ENCODE measurements at places on chromosomes 7 and 10. TPM values are rescaled to one million over a fixed set of nuclear protein-coding genes. Genes with fewer than 3 reads are reported as not detected.

- H3K27me3 ChIP-seq: peaks cover 6% of the 10 kb centered on the region
- no peak overlapping the region for H3K27ac ChIP-seq
- H3K36me3 ChIP-seq: peaks cover 5% of the 10 kb centered on the region
- peaks cover 7% of the 10 kb centered on the region for H3K4me1 ChIP-seq
- DNase-seq: no peak
Measured at GRCh38 chr7:105678811-105679495, 97.7 kb upstream of the EFCAB10 start.

DNA sequence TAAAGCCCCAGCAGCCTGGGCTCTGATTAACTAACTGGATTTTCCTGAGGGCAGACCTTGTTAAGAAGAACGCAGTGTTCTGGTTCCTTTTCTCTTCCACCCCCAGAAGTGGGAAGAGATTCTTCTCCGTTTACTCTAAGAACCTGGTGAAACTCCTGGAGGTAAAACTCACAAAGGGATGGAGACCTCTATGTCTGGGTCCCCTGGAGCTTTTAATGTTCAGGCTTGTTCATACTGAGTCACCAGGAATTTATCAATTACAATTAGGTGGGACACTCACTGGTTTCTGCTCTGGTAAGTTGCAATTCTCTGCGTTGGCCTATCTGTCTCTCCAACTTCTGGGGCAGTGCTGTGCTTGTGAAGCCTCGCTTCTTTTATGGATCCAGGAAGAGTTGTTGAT is 73.3 kb upstream of the CACNB2 start:
- H3K36me3 ChIP-seq: no peaks in the 10 kb centered on the region
- no peak for DNase-seq
- H3K27me3 ChIP-seq: no peaks in the 10 kb centered on the region
- no peaks in the 10 kb centered on the region for H3K4me1 ChIP-seq

- no peaks in the 10 kb centered on the region for H3K36me3 ChIP-seq
- H3K4me3 ChIP-seq: no peak overlapping the region
- no peak overlapping the region for H3K27ac ChIP-seq
- peaks cover 4% of the 10 kb centered on the region for H3K27me3 ChIP-seq
- DNase-seq: no peak
Measured at GRCh38 chr10:48572414-48572813, 32.5 kb downstream of the ARHGAP22 start.

GRCh38 chr7:27146491-27147198 is 929 bp downstream of the HOXA6 start:
- no peak overlapping the region for H3K27ac ChIP-seq
- peaks cover 28% of the 10 kb centered on the region for H3K4me1 ChIP-seq
- H3K36me3 ChIP-seq: peaks cover 4% of the 10 kb centered on the region
- no peak overlapping the region for H3K4me3 ChIP-seq

- no peak for DNase-seq
- H3K4me1 ChIP-seq: peaks cover 32% of the 10 kb centered on the region
- no peak overlapping the region for H3K4me3 ChIP-seq
Measured at GRCh38 chr7:11592699-11593098, 239.3 kb downstream of the THSD7A start.

DNA sequence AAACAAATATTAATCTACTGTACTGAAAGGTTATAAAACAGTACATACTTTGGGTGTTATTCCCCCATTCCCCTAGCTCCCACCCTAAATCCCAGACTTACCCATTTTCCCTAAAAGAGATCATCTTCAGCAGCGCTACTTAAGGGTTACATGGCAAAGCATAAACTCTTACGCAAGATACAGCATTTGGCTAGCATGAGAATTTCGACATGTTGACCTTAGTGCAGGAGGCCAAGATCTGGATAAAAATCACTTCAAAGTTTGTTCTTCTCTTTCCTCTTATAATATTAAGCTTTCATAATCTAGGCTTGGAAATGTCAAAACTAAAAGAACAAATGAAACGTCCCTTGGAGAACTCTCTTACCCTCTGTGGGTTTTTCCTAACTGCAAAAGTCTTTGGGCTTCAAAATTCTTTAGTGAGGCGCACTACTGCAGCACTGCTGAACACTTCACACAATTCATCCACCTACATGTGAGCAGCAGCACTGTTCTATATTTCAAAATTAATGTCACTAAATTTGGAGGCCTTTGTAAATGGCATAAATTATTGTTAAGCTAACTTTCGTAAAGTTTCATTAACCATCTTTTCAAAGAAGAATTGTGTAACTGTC is 59.5 kb upstream of the PDLIM1 start:
- DNase-seq: no peak
- H3K27ac ChIP-seq: no peak overlapping the region
- H3K27me3 ChIP-seq: peaks cover 4% of the 10 kb centered on the region
- H3K36me3 ChIP-seq: peaks cover 48% of the 10 kb centered on the region

DNA sequence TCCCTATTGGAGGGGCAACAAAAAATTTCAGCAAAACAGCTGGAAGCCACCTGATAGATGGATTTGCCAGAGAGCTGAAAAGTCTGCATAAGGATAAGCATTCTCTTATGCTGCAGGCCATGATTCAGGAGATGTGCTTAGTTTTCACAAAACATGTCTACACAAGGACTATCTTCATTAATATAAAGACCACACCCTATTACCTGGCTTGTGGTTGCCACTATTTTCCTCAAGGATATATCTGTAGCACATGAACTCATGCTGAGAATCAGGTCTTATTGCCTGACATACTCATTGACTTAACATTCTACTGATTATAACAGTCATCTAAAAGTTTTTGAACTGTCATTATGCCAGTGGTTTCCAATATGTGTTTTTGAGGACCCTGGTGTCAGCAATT is 7.1 kb upstream of the COL17A1 start:
- peaks cover 4% of the 10 kb centered on the region for H3K27me3 ChIP-seq
- DNase-seq: no peak
- no peaks in the 10 kb centered on the region for H3K4me1 ChIP-seq
- H3K36me3 ChIP-seq: no peaks in the 10 kb centered on the region

DNA sequence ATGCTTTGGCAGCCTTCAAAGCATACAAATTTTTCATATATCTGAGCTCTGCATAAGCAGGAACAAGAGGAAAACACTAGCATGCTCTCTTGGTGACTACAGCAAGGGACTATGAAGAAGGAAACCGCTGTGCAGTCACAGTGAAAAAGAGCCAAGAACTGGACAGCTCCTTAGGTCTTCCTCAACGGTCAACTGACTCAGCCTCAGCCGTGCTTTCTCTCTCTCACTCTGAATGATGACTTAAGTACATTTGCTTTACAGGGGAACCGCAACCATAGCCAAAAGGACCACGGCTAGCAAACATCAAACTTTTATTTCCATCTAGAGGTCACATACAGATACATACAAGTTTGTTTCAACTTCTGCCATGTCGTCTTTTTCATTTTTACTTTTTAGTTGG is 69.9 kb downstream of the HYCC1 start:
- H3K36me3 ChIP-seq: no peaks in the 10 kb centered on the region
- no peaks in the 10 kb centered on the region for H3K27me3 ChIP-seq
- H3K4me1 ChIP-seq: peaks cover 4% of the 10 kb centered on the region
- no peak overlapping the region for H3K27ac ChIP-seq
- no peak for DNase-seq

DNA sequence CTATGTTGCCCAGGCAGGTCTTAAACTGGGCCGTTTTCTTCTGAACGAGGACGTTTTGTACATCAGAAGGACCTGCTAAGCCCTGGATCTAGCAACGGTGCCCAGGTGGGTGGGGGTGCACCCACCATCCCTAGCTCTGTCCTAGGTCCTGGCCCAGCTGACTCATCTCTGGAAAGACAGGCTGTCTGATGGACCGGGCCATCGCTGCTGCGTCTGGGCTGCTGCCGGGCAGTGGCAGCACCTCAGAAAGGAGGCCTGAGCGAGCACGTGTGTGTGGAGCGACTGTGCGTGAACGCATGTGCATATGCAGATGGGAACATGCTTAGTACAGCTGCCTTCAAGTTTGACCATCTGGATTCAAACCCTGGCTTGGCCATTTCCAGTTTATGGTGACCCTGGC is 7.3 kb upstream of the ELFN1 start:
- no peaks in the 10 kb centered on the region for H3K36me3 ChIP-seq
- no peak for DNase-seq
- peak overlapping the region; percentile 76 for H3K4me3 ChIP-seq
- H3K27me3 ChIP-seq: peaks cover 8% of the 10 kb centered on the region
- no peak overlapping the region for H3K27ac ChIP-seq

- H3K4me3 ChIP-seq: peak overlapping the region; percentile 66
- no peak overlapping the region for H3K27ac ChIP-seq
Measured at GRCh38 chr10:88986549-88987242, 3.9 kb upstream of the FAS start.

DNA sequence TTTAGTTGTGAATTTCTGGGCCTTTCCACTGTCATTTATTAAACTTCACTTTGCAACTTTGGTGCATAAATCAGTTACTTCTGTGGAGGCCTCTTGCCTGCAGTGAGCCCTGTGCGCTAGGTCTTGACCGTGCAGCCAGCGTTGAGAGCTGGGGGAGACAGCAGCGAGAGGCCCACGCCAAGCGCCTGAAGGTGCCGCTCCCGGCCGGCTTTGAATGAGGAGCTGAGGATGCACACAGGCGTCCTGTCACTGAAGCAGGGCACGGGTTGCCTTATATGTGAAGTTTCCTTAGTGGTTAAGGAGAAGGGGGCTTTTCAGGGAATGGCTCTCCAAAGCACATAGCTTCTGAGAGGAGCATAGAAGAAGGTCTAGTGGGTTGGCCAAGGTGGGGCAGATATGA is 70.9 kb upstream of the CCNY start:
- H3K36me3 ChIP-seq: no peaks in the 10 kb centered on the region
- H3K4me1 ChIP-seq: peaks cover 10% of the 10 kb centered on the region
- peaks cover 9% of the 10 kb centered on the region for H3K27me3 ChIP-seq
- H3K27ac ChIP-seq: no peak overlapping the region

DNA sequence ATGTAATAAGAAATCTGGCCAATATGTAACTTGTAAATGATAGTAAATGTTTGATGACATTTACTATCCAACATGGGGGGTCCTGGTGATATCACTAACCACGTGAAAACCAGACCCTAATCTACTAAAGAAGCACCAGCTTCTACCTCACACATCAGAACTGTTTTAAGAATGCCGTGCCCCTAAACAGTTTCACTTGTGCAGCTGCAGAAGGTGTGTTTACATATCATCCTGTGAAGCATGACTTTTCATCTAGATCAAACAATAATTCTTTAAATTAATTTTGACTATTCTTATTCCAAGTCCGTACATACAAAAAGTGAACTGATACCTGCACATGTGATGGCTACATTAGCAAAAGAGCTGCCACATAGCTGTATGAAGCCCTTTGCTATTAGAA is 61.0 kb downstream of the STEAP1B start:
- H3K4me3 ChIP-seq: no peak overlapping the region
- peaks cover 46% of the 10 kb centered on the region for H3K4me1 ChIP-seq
- H3K27me3 ChIP-seq: peaks cover 3% of the 10 kb centered on the region
- DNase-seq: no peak
- H3K27ac ChIP-seq: no peak overlapping the region

DNA sequence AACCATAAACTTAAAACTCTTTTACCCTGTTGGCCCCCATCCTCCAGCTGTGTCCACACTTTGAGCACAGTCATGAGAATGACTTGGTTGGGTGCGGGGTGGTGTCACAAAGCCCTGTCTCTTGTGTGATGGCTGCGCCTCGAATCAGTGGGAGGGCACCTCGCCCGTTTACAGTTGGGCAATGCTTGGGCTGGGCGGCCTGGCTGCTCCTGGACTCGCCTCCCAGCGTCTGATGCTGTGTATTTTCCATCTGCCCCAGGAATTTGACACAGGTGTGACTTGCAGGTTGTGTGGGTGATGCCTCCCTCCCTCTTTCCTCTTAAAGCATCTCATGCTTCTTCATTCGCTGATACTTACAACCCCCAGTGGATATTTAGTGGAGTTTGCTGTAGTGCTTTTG is 33.7 kb downstream of the CHST12 start:
- H3K27ac ChIP-seq: no peak overlapping the region
- DNase-seq: no peak
- no peaks in the 10 kb centered on the region for H3K27me3 ChIP-seq
- H3K4me3 ChIP-seq: peak overlapping the region; percentile 17

- H3K4me3 ChIP-seq: peak overlapping the region; percentile 89
- H3K27ac ChIP-seq: no peak overlapping the region
- peaks cover 6% of the 10 kb centered on the region for H3K36me3 ChIP-seq
- H3K27me3 ChIP-seq: peaks cover 25% of the 10 kb centered on the region
Measured at GRCh38 chr7:64887756-64888508, 15.1 kb upstream of the ZNF273 start.

- no peaks in the 10 kb centered on the region for H3K36me3 ChIP-seq
- H3K27ac ChIP-seq: no peak overlapping the region
- H3K4me3 ChIP-seq: no peak overlapping the region
- H3K4me1 ChIP-seq: peaks cover 2% of the 10 kb centered on the region
- H3K27me3 ChIP-seq: peaks cover 2% of the 10 kb centered on the region
Measured at GRCh38 chr7:48611993-48612392, 312.4 kb upstream of the CDC14C start.

- no peak overlapping the region for H3K4me3 ChIP-seq
- DNase-seq: no peak
- H3K4me1 ChIP-seq: peaks cover 11% of the 10 kb centered on the region
- H3K36me3 ChIP-seq: no peaks in the 10 kb centered on the region
- no peak overlapping the region for H3K27ac ChIP-seq
Measured at GRCh38 chr7:23426876-23427275, 43.4 kb downstream of the IGF2BP3 start.

DNA sequence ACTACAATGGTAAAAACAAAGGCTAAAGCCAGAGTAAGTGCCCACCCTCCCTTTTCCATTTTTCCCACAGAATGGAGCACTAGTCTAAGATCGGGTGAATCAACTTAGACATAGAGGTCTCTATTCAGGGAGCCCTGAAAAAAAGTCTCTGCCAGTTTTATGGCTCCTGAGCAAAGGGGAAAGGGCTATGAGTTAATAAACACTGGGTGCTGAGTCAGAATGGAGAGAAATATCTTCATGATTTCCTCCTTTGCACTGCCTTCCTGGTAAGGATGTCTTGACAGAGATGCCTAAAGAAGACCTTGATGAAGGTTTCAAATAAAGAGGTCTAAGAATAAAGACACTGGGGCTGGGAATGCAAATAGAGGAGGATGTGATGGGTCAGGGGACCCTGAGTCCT is 607.4 kb upstream of the MBL2 start:
- no peak overlapping the region for H3K4me3 ChIP-seq
- DNase-seq: no peak
- H3K4me1 ChIP-seq: no peaks in the 10 kb centered on the region
- peaks cover 3% of the 10 kb centered on the region for H3K27me3 ChIP-seq
- H3K36me3 ChIP-seq: no peaks in the 10 kb centered on the region
- no peak overlapping the region for H3K27ac ChIP-seq

GRCh38 chr7:155426543-155427410 is 31.2 kb upstream of the EN2 start:
- H3K4me3 ChIP-seq: no peak overlapping the region
- no peaks in the 10 kb centered on the region for H3K4me1 ChIP-seq
- no peak overlapping the region for H3K27ac ChIP-seq
- peaks cover 7% of the 10 kb centered on the region for H3K27me3 ChIP-seq
- H3K36me3 ChIP-seq: no peaks in the 10 kb centered on the region
- DNase-seq: no peak

- no peak for DNase-seq
- H3K27me3 ChIP-seq: no peaks in the 10 kb centered on the region
- H3K4me1 ChIP-seq: no peaks in the 10 kb centered on the region
- no peaks in the 10 kb centered on the region for H3K36me3 ChIP-seq
Measured at GRCh38 chr10:115856580-115856979, 416.4 kb downstream of the GFRA1 start.

FAM25A gene
- not detected for total RNA-seq

CRPPA gene
- total RNA-seq: 3.2 TPM

ZNF438 gene
- total RNA-seq: 4.3 TPM

PTCD1 gene
- 7.1 TPM for total RNA-seq

FFAR4 gene
- total RNA-seq: not detected

GNAI1 gene
- 132 TPM for total RNA-seq

FEZF1 gene
- 0.28 TPM for total RNA-seq

HMX2 gene
- total RNA-seq: not detected
